Uterus (tissue), 4 donors: ENCODE measurements at places on chromosomes 4 and X.

GRCh38 chr4:20574986-20575385 is 125.3 kb upstream of the PACRGL start:
- no peaks in the 10 kb centered on the region for H3K4me1 ChIP-seq
- H3K27ac ChIP-seq, result no peak overlapping the region
- H3K4me3 ChIP-seq, result no peak overlapping the region

DNA sequence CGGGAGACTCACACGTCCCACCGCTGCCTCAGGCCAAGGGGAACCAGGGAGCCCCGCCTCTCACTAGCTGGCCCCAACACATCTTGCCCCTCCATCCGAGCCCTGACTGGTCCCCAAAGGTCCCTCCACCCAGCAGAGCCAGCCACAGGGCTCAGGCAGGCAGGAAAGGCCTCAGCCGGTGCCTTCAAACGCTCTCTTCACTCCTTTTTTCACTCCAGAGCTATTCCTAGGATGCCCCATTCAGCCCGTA is 1.5 kb upstream of the ARHGAP4 start:
- no peaks in the 10 kb centered on the region for H3K27me3 ChIP-seq
- H3K27ac ChIP-seq, result peak overlapping the region; percentile 97
- H3K4me1 ChIP-seq, result peaks cover 3% of the 10 kb centered on the region
- DNase-seq, result no peak

GRCh38 chr4:92658318-92658717 is 354.6 kb downstream of the GRID2 start:
- H3K27me3 ChIP-seq, result no peaks in the 10 kb centered on the region
- no peak overlapping the region for H3K4me3 ChIP-seq
- no peak overlapping the region for H3K27ac ChIP-seq
- DNase-seq, result no peak

GRCh38 chrX:9555354-9555753 is 90.5 kb downstream of the TBL1X start:
- H3K4me1 ChIP-seq, result no peaks in the 10 kb centered on the region
- no peak overlapping the region for H3K27ac ChIP-seq
- no peaks in the 10 kb centered on the region for H3K36me3 ChIP-seq
- no peaks in the 10 kb centered on the region for H3K27me3 ChIP-seq
- no peak overlapping the region for H3K4me3 ChIP-seq

- H3K27ac ChIP-seq, result peak overlapping the region; percentile 79
- H3K4me3 ChIP-seq, result no peak overlapping the region
- no peaks in the 10 kb centered on the region for H3K27me3 ChIP-seq
- H3K36me3 ChIP-seq, result no peaks in the 10 kb centered on the region
- no peaks in the 10 kb centered on the region for H3K4me1 ChIP-seq
These were observed 1.5 kb downstream of the RTL5 start for GRCh38 chrX:72130156-72130761.

DNA sequence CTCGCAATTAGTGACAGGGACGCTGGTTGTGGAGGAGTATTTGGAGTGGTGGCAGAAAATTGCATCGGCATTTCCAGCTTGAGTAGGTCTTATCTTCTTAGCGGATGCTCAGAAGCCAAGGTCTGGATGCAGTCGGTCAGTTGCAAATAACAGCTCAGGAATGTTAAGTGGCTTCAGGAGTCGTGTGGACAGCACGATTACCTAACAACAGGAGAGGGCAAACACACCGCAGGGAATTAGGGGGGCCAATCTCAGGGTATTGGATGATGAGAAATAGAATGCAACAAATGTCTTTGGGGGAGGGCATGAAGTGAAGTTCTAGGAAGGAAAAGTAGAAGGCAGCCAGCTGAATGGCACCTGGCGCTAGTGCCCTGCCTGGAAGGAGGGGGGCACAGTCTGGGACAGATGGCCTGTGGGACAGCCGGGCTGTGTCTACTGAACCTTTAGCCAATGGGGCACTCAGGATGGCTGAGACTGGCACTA is 11.8 kb downstream of the RASL11B start:
- H3K27ac ChIP-seq, result no peak overlapping the region
- DNase-seq, result no peak
- no peaks in the 10 kb centered on the region for H3K36me3 ChIP-seq

GRCh38 chr4:125198916-125199315 is 115.8 kb upstream of the FAT4 start:
- no peak overlapping the region for H3K4me3 ChIP-seq
- DNase-seq, result no peak
- H3K27me3 ChIP-seq, result no peaks in the 10 kb centered on the region
- no peaks in the 10 kb centered on the region for H3K36me3 ChIP-seq

DNA sequence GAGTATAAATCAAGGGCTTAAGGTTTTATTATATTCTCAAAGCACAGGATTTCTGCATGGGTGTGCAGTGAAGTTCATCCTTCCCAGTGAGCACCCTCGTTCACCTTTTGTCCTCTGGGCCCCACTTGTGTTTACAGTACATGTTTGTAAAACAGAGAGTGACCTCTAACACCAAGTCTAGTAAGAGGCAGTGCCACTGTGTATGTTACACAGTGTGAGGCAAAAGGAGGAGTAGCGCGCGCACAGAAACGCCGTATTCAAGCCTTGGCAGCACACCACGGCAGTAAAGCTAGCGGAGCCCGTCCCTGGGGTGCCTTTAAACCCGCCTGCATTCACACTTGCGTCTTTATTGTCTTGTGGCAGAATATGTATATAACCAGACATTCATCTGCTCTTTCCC is 51.9 kb downstream of the CCNI start:
- H3K4me3 ChIP-seq, result no peak overlapping the region
- no peaks in the 10 kb centered on the region for H3K27me3 ChIP-seq
- H3K36me3 ChIP-seq, result peaks cover 2% of the 10 kb centered on the region
- H3K4me1 ChIP-seq, result no peaks in the 10 kb centered on the region
- DNase-seq, result no peak

DNA sequence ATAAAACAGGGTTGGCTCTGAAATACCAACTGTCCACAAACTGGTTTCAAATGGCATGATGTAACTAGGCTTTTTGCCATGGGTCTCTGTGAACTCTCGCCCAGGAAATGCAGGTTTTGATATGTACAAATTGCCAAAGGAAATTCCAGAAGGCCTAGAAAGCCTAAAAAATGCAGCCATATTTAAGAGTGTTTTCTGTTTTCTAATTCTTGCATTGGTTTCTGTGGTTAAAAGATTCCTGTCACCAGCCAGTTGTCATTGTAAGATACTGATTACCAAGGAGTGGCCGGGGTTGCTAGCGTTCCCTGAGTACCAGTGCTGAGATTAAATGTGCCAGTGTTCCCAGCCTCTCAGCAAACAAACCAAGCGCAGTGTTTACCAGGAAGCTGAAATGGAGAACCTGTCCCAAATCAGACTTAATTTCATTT is 53.9 kb upstream of the SORBS2 start:
- no peaks in the 10 kb centered on the region for H3K36me3 ChIP-seq
- H3K4me3 ChIP-seq, result no peak overlapping the region
- H3K27me3 ChIP-seq, result no peaks in the 10 kb centered on the region
- no peak for DNase-seq
- no peak overlapping the region for H3K27ac ChIP-seq

GRCh38 chrX:109283870-109284269 is 198.0 kb downstream of the GUCY2F start:
- no peaks in the 10 kb centered on the region for H3K36me3 ChIP-seq
- H3K4me3 ChIP-seq, result no peak overlapping the region
- H3K27me3 ChIP-seq, result no peaks in the 10 kb centered on the region
- DNase-seq, result no peak

DNA sequence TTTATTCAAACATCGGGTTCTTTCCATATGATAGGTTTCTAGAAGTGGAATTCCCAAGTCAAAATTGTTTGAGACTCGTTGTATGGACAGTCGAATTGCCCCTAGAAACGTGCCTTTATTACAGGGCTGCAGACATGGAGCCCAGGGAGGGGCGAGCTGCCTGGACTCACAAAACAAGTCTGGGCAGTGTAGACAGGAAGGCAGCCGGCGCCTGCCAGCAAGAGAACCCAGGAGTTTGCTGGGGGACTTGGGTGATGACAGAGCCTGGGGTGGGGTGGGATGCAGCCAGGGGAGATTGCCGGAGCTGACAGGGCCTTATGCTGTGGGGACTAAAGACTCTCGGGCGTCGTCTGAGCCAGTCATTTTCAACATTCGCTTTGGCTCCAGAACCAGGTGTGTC is 107.4 kb upstream of the MSX1 start:
- DNase-seq, result no peak
- no peak overlapping the region for H3K4me3 ChIP-seq
- H3K36me3 ChIP-seq, result no peaks in the 10 kb centered on the region
- no peaks in the 10 kb centered on the region for H3K4me1 ChIP-seq
- no peaks in the 10 kb centered on the region for H3K27me3 ChIP-seq
- H3K27ac ChIP-seq, result no peak overlapping the region

DNA sequence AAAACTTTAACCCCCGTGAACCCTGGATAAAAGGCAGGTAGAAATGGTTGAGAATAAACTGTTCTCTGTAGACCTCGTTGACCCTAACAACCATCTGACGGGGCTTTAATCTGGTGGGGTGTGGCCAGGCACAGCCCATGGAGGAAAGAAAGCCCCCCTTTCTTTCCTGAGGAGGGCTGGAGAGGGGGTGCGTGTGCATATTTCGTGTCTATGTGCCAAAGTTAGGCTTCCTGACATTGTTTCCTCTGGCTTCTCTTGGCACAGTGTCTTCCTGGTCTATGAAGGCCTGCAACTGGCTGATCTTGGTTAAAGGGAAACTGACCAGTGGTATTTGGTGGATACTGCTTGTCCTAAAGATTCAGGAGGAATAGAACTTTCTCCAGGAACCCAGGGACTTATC is 97.1 kb downstream of the MGST2 start:
- H3K27ac ChIP-seq, result peak overlapping the region; percentile 85
- no peaks in the 10 kb centered on the region for H3K27me3 ChIP-seq
- no peak overlapping the region for H3K4me3 ChIP-seq
- H3K36me3 ChIP-seq, result no peaks in the 10 kb centered on the region
- peak; percentile 45 for DNase-seq

DNA sequence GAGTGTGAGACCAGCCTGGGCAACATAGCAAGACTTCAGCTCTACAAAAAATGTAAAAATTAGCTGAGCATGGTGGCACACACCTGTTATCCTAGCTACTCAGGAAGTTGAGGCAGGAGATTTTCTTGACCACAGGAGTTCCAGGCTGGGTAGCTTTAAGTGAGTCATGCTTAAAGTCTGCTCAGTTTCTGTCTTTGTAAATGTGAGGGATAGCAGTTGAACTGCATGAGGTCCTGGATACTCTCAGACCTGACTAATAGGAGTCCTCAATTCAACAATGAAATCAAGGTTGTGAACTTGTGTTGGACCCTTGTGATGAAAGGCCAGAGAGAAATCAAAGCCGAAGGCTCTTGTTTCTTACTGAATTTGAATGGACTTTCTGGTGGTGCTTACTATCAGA is 45.2 kb downstream of the STARD8 start:
- H3K36me3 ChIP-seq, result no peaks in the 10 kb centered on the region
- H3K4me1 ChIP-seq, result no peaks in the 10 kb centered on the region
- peak overlapping the region; percentile 63 for H3K27ac ChIP-seq
- H3K27me3 ChIP-seq, result no peaks in the 10 kb centered on the region

- DNase-seq, result no peak
- H3K4me3 ChIP-seq, result no peak overlapping the region
These were observed 21.3 kb upstream of the CTSO start for GRCh38 chr4:155974996-155975395.

GRCh38 chrX:6004529-6004928 is 224.1 kb downstream of the NLGN4X start:
- no peaks in the 10 kb centered on the region for H3K36me3 ChIP-seq
- H3K27me3 ChIP-seq, result no peaks in the 10 kb centered on the region
- H3K4me3 ChIP-seq, result no peak overlapping the region
- no peaks in the 10 kb centered on the region for H3K4me1 ChIP-seq
- H3K27ac ChIP-seq, result no peak overlapping the region

GRCh38 chr4:80259817-80260216 is 6.6 kb upstream of the FGF5 start:
- H3K36me3 ChIP-seq, result no peaks in the 10 kb centered on the region
- DNase-seq, result no peak
- H3K27me3 ChIP-seq, result no peaks in the 10 kb centered on the region
- H3K4me3 ChIP-seq, result no peak overlapping the region
- no peaks in the 10 kb centered on the region for H3K4me1 ChIP-seq

DNA sequence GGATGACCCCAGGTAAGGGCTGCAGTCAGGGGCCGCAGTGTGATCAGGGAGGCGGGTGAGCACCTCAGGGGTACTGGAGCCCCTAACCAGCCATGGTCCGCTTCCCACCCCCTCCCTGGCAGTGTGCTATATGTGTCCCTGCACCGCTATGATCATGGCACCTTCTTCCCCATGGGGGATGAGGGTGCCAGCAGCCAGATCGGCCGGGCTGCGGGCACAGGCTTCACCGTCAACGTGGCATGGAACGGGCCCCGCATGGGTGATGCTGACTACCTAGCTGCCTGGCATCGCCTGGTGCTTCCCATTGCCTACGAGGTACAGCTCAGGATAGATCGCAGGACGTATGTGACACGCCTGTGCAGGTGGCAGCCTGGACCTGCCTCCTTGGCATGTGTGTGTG is 8.2 kb upstream of the ERAS start:
- DNase-seq, result no peak
- H3K4me1 ChIP-seq, result no peaks in the 10 kb centered on the region
- H3K27me3 ChIP-seq, result no peaks in the 10 kb centered on the region
- H3K27ac ChIP-seq, result no peak overlapping the region
- no peaks in the 10 kb centered on the region for H3K36me3 ChIP-seq

- no peak for DNase-seq
- H3K27me3 ChIP-seq, result no peaks in the 10 kb centered on the region
- no peaks in the 10 kb centered on the region for H3K4me1 ChIP-seq
- no peak overlapping the region for H3K4me3 ChIP-seq
- H3K27ac ChIP-seq, result no peak overlapping the region
These were observed 31.9 kb downstream of the SLC16A2 start for GRCh38 chrX:74453178-74453577.

DNA sequence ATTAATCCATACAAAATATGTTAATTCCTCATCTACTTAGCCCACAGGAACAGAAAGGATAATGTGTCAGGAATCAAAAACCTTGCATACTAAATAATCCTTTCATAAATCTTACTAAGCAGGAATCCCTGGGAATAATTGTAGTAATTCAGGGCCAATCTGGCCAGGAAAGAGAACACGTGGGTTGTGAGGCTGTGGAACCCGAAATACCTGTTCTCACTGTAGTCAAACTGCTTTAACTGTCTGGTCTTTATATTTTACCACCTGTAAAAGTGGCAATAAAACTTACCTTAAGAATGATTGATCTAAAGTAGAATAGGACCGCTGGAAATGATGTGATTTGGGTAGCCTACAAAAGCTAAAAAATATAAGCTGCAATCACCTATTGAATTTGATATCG is 1620.9 kb downstream of the STIM2 start:
- no peaks in the 10 kb centered on the region for H3K27me3 ChIP-seq
- H3K36me3 ChIP-seq, result no peaks in the 10 kb centered on the region
- DNase-seq, result no peak
- no peak overlapping the region for H3K4me3 ChIP-seq
- no peaks in the 10 kb centered on the region for H3K4me1 ChIP-seq

- no peak overlapping the region for H3K4me3 ChIP-seq
- H3K4me1 ChIP-seq, result no peaks in the 10 kb centered on the region
- H3K36me3 ChIP-seq, result no peaks in the 10 kb centered on the region
- DNase-seq, result no peak
These were observed 171.0 kb downstream of the DHX15 start for GRCh38 chr4:24413311-24413784.

DNA sequence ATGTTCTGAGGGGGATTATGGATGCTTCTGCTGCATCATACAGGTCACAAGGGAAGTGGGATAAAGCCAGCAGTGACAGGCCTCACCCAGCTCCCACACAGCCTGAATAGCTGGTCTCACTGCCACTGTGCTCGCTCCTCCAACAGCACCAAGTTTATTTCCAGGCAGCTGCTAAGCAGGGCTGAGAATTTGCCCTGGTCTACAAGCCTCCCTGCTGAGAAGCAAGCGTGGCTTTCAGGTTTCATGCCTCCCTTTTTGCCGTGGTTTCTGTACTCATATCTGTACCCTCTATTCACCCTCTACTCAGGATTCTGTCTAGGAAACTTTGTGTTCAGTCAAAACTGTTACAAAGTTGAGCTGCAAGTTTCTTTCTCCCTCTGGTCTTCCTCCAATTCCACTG is 78.6 kb downstream of the MAGEC1 start:
- H3K4me3 ChIP-seq, result no peak overlapping the region
- no peak overlapping the region for H3K27ac ChIP-seq
- H3K36me3 ChIP-seq, result no peaks in the 10 kb centered on the region
